ENCODE measurements at places on chromosomes 12 and 14.

- peak; percentile 44 for DNase-seq
These were observed 63.2 kb downstream of the TSPAN11 start for GRCh38 chr12:30989754-30990153.

DNA sequence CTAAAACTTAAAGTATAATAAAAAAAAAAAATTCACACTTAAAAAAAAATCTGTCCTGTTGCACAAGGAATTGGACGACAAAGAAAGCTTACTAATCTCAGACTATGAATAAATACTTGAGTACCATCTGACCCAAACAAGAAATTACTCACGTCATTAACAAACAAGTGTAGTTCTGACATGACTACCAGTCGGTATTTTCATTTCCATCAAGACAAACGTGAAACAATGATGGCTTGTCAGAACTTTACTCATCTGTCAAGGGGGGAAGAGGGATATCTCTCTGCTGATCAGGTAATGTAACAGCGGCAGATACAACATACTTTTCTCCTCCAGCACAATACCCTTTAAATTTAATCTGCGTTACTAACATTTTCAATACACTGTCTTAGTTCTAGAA lies 78.3 kb downstream of the CDK17 start:
- DNase-seq, result peak; percentile 68

GRCh38 chr14:75833326-75834020 lies 148.3 kb downstream of the TGFB3 start:
- no peak for DNase-seq

- DNase-seq, result no peak
These were observed 32.6 kb downstream of the IFT81 start for GRCh38 chr12:110156766-110157165.

DNA sequence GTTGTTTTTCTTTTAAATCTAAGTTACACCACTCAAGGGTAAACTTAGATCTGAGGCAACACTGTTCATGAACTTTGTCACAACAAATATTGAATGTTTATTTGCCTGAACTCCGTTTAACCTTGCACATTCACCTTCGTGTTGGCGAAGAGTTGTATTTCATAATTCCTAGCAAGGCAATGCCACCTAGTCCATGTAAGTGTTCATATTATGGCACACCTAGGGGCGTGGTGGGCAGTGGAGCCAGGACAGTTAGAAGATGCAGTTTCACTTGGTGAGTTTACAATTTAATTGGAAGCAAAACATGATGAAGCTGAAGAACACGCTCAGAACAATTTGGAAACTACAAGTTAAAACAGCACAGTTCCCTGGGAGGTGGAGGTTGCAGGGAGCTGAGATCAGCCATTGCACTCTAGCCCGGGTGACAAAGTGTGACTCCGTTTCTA lies 30.4 kb upstream of the GNPNAT1 start:
- no peak for DNase-seq

DNA sequence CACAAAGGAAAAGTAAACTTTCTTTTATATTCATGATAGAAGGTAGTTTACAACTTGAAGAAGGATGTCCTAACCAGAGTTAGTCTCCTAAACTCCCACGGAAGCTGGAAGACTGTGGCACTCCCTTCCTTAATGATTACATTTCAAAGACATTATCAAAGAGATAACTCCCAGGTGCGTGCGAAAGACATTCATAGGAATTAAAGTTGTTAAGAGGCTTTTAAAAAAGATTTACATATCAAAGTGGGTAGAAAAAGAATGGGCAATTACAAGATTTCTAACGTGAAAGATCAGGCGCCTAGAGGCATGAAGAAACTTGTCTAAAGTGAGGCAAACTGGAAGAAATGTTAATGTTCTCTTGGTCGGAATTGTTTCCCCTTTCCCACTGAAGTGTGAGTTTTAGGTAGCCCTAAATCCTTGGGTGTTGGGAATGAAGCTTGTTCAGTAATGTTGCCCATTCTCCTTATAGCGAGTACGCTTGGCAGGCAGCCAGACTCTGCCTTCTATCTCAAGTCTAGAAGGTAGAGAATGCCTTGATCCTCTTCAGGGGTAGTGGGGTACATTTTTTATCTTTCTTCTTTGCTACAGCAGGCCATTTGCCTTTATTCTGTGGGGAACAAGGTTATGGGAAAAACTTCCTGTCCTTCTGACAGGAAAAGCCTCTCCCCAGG lies 642.0 kb downstream of the SLC6A15 start:
- no peak for DNase-seq

DNA sequence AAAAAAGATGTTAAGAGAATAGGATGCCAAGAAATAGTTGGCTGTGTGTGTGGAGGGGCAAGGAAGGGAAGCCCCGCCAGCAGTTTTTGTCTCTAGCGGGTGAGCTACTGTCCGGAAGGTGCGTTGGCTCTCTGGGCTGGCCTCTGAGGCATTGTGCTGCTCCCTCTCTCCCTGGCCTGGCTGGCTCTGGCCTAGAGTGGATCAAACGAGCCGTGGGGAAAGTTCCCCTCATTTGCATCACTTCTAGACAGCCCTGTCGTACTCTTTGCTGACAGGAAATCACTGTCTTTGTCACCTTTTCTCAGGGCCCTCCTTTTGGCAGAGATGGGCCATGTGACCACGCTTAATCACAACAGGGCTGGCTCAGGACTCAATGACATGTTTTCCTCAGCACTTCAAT lies 236.1 kb upstream of the NPAS3 start:
- peak; percentile 12 for DNase-seq

All from activated CD4-positive, alpha-beta T cell treated with anti-CD3 and anti-CD28 coated beads, Interleukin-10, Interleukin-2, amounts not matched to agents 100 ng/mL and 50 ng/mL, durations not matched to agents 16 hours and 8 hours (primary cell).